ENCODE measurements at places on chromosomes 6 and 20.

DNA sequence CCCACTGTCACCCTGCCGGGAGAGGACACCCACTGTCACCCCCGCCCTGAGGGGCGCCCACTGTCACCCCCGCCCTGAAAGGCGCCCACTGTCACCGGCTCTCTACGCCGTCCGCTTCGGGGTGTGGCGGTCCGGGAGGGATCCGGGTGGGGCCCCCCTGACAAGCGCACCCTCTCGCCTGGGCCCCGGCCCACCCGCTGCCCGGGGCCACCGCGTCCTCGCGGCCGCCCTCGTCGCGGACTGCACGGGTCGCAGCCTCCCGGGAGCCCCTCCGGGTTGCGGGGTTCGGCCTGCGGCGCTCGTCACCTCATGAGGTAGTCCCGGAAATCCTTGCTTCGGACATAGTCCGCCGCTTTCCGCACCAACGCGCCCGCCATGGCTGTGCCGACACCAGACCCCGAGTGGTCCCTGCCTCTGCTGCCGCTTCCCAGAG is 224 bp downstream of the MPC1 start:
- no peak for DNase-seq

- DNase-seq = peak; percentile 64
Measured at GRCh38 chr6:163414946-163415619, 565 bp downstream of the QKI start.

DNA sequence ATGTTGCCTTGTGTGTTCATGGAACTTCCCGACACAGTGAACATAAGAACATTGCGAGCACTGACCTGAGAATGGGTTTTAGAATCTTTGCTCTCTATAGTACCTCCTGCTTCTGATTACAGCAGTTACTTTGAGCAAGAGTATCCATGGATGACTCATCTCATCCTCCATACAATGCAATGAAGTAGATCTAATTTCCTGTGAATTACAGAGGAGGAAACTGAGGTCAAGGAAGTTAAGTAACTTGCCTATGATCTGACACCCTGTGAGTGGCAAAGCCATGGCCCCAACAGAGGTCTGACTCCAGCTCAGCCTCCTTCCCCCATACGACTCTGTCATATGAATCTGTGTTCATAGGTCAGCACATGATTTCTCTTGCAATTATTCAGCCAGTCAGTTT is 518.1 kb downstream of the TFAP2A start:
- no peak for DNase-seq

DNA sequence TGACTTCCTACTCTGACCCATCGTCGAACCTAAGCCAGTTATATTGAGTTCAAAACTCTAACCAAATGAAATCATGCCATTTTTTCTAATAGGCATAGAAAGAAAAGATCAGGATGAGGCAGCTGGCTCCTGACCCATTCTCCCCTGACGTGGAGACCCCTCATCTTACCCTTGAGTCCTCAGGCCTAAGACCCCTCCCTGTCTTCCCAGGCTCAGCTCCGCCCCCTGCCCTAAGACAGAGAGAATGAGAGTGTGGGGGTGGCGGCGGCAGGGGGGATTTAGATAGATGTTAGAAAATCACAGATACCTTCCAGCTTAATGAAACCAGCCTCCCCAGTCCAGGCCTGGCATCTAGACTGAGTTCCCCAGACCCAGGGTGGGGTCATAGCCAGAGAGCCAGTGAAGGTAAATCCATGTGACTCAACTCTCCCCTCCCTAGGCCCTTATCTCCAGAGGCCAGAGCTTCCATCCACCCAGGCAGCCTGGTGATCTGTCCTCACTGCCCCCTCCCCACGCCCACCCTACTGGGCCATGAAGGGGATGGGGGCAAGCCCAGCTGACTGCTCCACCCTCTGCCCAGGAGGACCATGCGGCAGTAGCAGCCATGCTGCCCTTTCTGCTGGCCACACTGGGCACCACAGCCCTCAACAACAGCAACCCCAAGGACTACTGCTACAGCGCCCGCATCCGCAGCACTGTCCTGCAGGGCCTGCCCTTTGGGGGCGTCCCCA is 6.8 kb downstream of the TMEM63B start:
- DNase-seq = peak; percentile 79

GRCh38 chr6:45479834-45480751 is 102.4 kb upstream of the SUPT3H start:
- no peak for DNase-seq

DNA sequence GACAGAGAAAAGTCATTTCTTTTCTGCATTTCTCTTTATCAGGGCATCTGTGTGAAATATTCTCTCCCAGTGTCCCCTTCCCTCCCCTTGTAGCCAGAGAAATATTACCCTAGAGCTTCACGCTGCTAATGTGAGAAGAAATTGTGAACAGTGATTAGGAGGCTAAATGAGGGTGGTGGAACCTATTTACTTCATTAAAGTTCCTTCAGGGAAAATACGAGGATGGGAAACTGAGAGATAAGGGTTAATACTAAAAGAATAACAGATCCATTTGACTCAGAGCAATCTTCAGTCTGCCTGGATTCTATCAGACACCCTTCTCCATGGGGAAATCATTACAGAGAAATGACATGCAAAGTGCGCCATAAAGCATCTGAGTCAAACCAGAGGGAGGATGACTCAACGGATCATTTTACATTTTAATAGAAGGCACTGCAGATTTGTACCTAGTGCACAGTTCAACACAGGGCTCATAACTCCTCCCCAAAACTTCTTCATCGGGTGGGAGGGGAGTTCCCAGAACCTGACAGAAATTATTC is 131.3 kb downstream of the GJA10 start:
- peak; percentile 56 for DNase-seq

GRCh38 chr6:135002974-135003703 is 51.5 kb downstream of the HBS1L start:
- no peak for DNase-seq

DNA sequence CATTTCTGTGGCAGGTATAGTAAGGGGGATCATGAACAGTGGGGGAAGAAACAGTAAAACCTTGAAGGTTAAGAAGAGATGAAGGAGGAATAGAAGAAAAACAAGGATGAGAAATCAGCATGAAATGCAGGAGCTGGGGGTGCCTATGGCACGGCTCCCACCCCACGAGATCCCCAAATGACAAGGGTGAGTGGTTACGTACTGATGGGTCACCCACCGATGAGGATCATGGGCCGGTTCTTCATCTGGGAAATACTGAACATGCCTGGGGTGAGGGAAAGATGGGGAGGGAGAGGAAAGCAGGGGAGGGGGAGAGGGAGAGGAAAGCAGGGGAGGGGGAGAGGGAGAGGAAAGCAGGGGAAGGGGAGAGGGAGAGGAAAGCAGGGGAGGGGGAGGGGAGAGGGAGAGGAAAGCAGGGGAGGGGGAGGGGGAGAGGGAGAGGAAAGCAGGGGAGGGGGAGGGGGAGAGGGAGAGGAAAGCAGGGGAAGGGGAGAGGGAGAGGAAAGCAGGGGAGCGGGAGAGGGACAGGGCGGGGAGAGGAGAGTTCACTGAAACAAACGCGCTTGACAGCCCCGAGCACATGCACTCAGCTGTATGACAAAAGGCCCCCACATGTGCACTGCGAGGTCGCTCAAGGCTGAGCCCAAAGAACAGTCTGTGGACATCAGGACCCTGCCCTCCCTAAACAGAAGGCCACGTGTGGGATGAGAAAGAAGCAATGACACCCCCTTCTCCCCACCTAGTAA is 25.3 kb downstream of the MOCS1 start:
- DNase-seq = no peak

- no peak for DNase-seq
Measured at GRCh38 chr6:148747145-148747470, 278 bp downstream of the UST start.
